ENCODE measurements at places on chromosomes 7 and 10.
A peak's percentile ranks its signal among the peaks of the same experiment; 100 is the strongest.

- no peak for DNase-seq
Observed at GRCh38 chr7:7917593-7917992, 51.0 kb upstream of the GLCCI1 start.

GRCh38 chr10:64859911-64860310 lies 1338.7 kb downstream of the REEP3 start:
- no peak for DNase-seq

- DNase-seq, result peak; percentile 17
Observed at GRCh38 chr7:18494821-18495408, 634 bp upstream of the HDAC9 start.

GRCh38 chr10:118488710-118489497 lies 106.5 kb downstream of the PRLHR start:
- DNase-seq, result no peak

GRCh38 chr7:141630621-141631020 lies 71.3 kb downstream of the DENND11 start:
- no peak for DNase-seq

DNA sequence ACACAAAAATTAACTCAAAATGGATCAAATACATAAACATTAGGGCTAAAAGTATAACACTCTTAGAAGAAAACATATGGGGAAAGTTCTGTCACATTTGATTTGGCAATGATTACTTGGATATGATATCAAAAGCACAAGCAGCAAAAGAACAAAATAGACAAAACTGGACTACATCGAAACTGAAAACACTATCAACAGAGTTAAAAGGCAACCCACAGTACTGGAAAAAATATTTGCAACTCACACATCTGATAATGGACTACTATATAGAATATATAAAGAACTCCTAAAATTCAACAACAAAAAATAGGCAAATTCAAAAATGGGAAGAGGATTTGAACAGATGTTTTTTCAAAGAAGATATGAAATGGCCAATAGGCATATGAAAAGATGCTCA lies 51.0 kb downstream of the COA1 start:
- no peak for DNase-seq

DNA sequence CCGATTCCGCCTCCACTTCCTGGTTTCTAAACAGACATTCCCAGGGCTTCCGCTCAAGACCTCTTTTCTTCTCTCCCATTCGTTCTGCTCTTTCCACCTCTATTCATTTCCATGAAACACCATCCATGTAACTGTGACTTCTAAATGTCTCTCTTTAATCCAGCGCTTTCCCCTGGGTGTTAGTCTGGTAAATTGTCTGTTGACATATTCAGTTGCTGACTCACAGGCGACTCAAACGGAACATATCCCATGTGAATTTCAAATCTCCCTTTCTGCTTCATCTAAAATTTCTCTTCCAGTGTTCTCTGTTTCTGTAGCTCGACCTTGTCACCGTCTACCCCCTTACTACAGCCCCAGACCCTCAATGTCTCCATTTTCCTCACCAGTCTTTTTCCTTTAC lies 119.1 kb downstream of the PFKFB3 start:
- DNase-seq, result no peak

DNA sequence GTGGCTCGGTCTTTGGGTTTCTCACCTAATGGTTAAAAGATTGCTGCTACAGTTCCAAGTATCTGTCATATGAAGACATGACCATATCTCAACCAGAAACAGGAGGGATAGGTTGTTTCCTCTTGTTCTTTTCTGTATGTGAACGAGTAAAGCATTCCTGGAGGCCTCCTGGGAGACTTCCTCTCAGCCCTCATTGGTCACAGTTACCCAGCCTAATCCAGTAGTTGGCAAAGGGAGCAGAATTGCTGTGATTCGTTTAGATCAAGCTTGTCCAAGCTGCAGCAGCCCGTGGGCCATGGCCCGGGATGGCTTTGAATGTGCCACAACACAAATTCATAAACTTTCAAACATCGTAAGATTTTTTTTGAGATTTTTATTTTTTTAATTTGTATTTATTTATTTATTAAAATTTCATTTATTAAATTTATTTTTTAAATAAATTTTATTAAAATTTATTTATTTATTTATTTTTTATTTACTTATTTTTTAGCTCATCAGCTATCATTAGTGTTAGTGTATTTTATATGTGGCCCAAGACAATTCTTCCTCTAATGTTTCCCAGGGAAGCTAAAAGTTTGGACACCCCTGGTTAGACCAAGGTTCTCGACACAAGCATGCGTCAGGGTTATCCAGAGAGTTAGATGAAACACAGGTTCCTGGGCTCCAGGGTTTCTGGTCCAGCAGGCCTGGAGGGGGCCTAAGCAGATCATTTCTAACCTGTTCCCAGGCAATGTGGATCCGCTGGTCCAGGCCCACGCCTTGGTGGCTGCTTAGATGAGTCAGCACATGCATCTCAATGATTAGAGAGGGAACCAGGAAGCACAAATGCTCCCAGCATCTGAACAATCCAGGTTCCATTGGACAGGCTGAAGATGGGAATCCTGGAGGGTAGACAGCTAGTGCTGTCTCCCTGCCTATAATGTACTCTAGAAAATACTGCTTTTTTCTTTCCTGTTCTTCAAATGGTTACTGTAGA lies 25.6 kb downstream of the CDC123 start:
- DNase-seq, result peak; percentile 12

DNA sequence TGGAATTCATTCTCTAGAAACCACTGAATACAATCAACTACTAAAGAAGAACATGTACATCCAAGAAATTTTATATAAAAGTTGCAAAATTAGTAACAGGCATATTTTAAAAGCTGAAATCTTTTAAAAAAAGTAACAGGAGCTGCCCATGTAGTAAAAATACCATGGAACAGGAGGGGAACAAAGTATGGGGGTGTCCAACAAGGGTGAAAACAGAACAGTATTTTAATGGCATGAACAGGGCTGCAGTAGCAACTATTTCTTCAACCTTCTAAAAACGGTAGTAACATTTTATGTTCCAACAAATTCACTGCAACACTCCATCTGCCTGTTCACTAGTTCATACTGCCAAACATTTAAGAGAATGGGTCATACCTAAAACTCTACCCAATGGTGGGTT lies 77.0 kb downstream of the ABLIM1 start:
- DNase-seq, result no peak

GRCh38 chr7:141864765-141865447 lies 23.6 kb upstream of the PRSS37 start:
- DNase-seq, result no peak

- no peak for DNase-seq
Observed at GRCh38 chr7:93923942-93924341, 2.4 kb downstream of the GNG11 start.

DNA sequence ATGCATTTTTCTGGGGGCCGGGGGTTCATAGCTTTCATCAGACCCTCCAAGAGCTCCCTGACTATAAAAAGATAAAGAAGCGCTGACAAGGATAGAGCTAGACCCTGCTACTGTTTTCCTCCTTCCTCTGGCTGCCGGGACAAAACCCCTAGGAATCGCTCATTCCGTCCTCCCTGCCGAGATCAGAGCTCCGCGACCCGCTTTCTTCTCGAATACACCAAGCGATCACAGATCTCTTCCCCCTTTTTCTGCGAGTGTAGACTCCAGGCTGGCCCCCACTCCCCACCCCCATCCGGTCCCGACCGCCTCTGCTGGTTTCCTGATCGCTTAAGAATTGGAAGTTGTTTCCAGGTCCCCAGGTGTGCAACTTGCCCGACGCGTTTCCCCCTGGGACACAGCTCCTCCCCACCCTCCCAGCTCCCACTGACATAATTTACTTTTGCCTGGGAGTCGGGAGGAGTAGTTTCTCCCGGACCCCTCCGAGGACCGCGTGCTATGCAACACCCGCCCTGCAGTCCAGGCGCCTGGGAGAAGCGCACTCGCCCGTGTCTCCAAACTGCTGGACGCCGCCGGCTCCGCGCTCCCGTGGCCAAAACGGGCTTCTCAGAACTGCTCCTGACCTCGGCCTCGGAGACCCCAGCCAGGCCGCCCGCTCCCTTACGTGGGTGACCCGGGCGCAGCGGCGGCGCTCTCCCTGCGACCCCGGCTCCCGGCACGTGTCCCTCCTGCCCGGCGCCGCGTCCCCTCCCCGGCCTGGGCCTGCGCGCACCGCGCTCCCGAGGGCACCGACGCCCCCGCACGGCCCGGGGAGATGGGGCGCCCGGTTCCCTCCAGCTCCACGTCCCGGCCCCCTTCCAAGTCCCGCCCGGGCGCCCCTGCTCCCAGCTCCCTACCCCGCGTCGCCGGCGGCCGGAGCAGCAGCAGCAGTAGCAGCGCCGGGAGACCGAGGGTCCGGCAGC lies 552 bp downstream of the IL15RA start:
- DNase-seq, result peak; percentile 45

DNA sequence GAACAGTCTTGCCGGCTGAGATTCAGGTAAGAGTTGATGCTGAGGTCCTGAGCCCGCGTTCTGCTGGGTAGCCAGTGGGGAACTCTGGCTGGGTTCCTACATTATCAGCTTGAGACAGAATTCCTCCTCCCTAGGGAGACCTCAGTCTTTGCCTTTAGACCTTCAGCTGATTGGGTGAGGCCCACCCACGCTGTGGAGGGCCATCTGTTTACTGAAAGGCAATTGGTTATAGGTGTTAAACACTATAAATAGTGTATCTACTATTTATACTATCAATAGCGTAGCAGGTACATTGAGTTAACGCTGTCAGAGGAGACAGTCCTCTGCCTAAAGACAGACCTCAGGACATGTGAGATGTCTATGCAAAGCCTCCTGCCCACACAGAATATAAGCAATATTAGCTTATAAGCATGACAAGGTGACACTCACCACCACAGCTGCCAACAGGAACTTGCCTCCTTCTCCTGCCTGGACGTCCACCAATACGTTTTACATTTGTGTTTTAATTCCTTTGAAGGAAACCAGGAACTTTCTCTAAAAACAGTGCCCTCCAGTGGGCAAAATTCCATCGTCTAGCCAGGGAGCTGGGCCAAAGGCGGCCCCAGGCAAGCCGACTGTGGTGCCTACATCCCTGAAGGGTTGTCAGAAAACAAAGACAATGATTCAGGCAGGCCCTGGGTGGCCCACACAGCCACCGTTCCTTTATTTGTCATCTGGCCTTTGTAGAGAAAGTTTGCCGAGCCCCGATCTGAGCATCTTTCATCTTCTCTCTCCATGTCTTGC lies 58.8 kb downstream of the INSIG1 start:
- DNase-seq, result peak; percentile 17

- no peak for DNase-seq
Observed at GRCh38 chr7:83821866-83822265, 172.9 kb upstream of the SEMA3E start.

DNA sequence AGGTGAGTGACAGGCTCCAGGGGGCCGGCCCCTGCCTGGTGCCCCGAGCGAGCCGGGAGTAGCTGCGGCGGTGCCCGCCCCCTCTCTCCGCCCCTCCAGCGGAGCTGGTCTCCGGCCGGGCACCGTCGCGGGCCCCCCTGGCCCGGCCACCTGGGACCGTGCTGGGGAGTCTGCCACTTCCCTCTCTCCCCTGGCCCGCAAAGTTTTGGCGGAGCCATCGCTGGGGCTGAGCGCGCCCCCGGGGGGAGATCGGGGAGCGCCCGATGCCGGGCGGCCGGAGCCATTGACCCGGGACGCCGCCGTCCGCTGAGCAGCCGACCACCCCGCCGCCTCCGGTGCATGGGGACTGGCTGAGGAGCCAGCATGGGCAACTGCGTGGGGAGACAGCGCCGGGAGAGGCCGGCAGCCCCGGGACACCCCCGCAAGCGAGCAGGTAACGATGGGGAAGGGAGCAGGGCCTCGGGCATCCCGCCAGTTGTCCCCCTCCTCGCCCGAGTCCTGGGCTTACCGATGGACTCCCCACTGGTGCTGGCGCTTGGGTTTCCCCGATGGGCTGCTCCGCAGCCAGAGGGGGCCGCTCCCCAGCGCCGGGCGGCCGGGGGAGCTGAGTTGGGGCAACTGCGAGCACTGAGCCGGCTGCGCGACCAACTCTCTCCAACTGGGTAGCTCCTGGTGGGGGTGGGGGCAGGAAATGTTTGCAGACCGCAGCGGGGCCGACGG lies at the start of gene UBTD1:
UBTD1 (plus strand) TSS at position 84 of the 720 bp plus-strand sequence; CDS start at position 364, 280 bp downstream.
- DNase-seq, result peak; percentile 59

DNA sequence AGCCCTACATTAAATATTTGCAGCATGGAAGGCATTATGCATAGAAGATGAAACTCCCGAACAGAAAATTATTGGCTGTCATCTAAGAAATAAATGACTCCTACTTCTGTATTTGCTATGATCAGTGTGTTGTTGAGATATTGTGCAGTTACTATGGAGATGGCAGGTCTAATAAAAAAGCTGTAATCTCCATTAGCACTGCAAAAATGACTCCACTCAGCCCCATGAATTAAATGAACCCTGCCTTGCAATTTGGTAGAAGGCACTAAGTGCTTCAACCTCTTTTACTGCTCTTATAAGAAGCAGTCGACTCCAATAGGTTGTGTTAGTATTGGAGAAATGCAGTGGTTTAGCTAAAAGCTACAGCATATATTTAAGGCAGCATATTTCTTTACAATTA lies 290.0 kb upstream of the PHYHIPL start:
- DNase-seq, result no peak

- no peak for DNase-seq
Observed at GRCh38 chr7:79334334-79334733, 119.1 kb downstream of the MAGI2 start.

DNA sequence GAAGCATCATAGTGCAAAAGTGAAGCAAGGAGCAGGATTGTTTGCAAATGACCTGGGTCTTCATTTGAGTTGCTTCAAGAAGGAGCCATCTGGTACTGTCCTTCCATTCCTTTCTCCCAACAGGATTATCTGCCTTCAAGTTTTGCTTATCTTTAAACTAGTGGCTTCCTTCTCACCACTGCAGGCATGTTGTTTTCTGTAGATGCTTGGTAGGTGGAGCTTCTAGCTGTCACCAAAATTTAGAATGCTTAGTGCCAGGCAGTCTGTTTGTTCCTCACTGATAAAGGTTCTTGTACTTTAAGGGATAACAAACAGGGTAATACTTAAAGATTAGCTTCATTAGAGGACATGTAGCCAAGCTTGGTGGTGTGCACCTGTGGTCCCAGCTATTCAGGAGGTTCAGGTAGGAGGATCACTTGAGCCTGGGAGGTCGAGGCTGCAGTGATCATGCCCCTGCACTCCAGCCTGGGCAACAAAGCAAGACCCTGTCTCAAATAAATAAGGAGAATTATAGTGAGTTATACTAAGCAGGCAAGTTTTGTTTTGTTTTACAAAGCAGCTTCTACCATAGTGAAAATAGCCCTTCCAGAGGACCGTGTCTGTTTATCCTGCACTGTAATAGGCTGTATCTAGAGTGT lies 5.7 kb downstream of the ARL5B start:
- no peak for DNase-seq

GRCh38 chr10:14543046-14543903 lies 212.6 kb upstream of the FRMD4A start:
- DNase-seq, result no peak

DNA sequence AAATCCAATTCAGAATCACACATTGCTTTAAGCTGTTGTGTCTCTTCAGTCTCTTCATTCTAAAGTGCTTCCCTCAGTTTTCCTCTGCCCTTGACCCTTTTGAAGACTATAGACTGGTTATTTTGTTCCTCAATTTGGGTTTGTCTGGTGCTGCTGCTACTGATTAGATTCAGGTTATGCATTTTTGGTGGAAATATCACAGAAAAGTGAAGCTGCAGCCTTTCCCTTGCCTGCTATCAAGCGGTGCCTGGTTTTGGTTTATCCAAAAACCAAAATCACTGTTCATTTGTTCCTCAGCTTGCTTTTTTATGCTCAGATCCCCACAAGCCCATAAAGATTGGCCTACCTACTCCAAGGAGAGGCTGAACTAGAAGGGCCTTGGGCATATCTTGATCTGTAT lies 55.2 kb downstream of the ELMO1 start:
- no peak for DNase-seq

- DNase-seq, result no peak
Observed at GRCh38 chr7:142799437-142799835, 28.7 kb downstream of the PRSS2 start.

GRCh38 chr10:95646160-95646559 lies 10.4 kb downstream of the ALDH18A1 start:
- DNase-seq, result no peak
